ENCODE measurements at places on chromosomes 1 and 21.
A peak's percentile ranks its signal among the peaks of the same experiment; 100 is the strongest.

DNA sequence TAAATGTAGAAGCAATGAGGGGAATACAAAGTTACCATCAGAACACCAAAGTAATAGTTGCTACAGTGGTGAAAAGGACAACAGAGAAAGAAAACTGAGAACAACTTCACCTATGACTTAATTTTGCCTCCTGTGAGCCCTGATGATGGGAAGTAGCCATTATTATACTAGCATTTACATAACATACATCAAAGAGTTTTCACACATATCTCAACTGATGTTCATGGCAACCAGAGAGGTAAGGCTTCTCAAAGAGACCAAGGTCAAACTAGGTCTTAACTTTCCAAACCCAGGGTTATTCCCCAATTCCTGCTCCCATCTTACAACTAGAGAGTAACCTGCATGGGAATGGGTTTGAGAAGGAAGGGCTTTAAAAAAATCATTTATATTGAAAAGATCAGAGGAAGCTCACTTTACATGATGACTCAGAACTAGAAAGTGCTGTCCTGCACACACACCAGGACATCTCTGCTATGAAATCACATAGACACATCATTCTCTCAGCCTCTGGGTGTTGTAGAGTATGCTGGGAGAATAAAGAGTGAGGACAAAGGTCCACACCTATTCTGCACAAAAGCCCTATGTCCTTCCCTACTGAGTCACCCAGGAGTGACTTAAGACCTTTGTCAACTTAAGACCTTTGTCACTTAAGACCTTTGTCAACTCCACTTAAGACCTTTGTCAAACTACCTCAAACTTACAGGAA, 179.7 kb downstream of the TNFSF18 start:
- DNase-seq, result no peak

DNA sequence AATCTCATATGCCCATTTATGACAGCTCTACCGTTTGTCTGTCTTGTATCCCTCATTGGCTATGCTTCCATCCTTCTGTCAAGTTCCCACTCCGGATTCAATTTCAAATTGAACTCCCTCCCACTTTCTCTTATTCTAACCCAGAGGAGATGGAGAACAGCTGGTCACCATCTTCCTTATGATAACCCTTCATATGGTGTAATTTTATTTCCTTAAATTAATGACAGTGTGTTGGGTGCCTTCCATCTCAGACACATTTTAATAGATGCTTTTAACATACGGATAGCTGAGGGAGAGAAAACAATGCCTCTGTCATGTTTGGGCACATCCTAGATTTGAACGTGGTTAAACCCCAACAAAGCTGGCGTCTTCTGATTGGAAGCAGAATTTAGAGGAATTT, 103.0 kb upstream of the PLXNA2 start:
- DNase-seq, result no peak

- no peak for DNase-seq
These were observed 78.4 kb downstream of the BRINP3 start for GRCh38 chr1:190399233-190399632.

DNA sequence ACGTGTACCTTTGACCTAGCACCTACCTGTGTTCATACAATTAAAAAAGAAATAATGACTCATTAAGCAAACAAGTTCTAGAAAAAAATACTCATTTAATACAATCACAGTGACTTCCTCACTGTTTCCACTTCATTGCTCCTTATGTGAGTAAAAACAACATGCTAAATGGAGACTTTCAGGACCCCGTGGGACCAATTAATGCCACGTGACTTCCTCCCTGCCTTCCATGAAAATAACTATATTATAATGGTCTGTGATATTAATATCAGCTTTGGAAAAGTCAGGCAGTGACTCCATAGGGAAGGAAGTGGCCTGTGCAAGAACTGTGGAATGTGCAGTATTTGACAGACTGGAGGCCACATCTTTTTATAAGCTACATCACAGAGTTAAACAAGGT, 337.8 kb downstream of the HLX start:
- DNase-seq, result no peak

DNA sequence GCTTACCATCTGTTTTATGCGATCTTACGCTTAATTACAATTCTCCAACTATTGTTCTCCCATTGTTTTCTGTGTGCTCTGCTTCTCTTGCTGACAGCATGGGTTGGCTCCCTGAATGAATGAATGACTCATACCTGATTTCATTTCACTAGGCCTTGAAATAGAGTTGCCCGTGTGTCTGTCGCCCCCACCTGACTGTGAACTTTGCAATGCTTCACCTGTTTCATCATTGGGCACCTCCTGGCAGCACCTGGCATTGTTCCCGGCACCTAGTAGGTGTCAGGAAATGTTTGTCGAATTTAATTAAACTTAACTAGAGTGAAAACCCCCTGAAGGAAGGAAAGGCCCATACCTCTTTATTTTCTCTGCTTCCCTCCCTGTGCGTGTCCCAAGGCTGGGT, 120.5 kb upstream of the KLHDC7A start:
- no peak for DNase-seq

DNA sequence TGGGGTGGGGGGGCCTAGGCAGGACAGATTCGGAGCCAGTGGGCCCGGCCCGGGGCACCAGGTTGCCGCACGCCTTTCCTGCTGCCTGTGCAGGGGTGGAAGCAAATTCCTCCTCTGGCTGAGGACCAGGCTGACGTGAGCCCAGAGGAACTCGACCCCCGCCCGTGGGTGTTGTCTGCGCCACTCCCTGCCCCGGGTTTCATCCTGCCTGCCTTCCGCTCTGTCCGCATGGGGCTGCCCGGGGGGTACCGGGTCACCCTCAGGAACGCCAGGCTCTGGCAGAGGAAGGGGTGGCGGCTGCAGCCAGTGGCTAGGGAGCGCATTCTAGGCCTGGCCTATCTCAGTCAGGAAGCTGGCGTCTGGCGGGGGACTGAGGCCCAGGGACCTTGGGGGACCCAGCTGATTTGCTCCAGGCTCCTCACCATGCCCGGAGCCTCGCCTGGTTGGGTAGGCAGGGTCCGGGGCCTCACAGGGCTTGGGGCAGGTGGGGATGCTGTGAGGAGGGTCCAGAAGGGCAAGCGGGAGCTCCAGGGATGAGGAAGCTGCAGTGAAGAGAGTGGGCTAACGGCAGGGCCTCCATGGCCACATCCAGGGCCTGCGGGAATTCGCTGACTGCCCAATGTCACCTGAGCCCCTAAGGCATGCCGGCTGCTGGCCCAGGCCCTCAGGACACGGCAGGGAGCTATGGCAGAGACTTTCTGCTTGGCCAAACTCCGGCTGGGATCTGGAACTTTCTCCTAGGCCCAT, 2.4 kb upstream of the IBA57 start:
- no peak for DNase-seq

DNA sequence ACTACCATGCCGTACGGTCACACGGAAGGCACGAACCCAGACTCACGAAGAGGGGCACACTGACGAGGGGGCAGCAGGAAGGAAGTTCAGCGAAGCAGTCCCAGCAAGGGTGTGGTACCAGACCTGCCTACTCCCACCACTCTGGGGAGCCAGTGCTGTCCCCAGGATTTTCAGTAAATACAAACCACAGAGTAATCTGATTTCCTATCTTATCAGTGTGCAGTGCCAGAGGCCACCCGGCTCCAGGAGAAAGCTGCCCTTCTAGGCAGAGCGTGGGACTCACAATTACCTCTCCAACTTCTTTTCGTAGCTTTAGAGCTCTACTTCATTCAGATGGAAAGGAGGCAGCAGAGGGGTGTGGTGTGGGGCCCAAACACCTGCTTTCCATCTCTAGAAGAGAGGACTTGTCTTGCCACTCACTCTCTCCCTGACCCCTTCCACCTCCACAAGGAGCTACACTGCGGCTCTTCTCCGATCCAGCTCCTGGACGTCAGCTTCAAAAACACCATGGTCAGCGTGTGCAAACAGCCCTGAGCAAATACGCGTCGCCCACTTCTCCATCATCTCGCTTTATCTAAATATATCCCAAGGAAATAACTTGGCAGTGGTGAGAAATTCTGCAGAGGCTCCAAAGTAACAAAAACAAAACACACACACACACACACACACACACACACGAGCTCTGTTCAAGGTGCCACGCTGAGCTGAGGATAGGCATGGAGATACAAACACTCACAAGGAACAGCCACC, 98.5 kb downstream of the MRPL37 start:
- DNase-seq, result no peak

GRCh38 chr21:35048183-35048601, 910 bp downstream of the RUNX1 start:
- DNase-seq, result no peak

- DNase-seq, result no peak
These were observed at the start of gene C1orf210 for GRCh38 chr1:43285269-43285990. Gene C1orf210, minus strand, starts transcription at chr1:43285581. Its CDS starts 2,311 bp downstream, at chr1:43283270.

GRCh38 chr21:28150778-28151177, 841.9 kb downstream of the LTN1 start:
- no peak for DNase-seq

DNA sequence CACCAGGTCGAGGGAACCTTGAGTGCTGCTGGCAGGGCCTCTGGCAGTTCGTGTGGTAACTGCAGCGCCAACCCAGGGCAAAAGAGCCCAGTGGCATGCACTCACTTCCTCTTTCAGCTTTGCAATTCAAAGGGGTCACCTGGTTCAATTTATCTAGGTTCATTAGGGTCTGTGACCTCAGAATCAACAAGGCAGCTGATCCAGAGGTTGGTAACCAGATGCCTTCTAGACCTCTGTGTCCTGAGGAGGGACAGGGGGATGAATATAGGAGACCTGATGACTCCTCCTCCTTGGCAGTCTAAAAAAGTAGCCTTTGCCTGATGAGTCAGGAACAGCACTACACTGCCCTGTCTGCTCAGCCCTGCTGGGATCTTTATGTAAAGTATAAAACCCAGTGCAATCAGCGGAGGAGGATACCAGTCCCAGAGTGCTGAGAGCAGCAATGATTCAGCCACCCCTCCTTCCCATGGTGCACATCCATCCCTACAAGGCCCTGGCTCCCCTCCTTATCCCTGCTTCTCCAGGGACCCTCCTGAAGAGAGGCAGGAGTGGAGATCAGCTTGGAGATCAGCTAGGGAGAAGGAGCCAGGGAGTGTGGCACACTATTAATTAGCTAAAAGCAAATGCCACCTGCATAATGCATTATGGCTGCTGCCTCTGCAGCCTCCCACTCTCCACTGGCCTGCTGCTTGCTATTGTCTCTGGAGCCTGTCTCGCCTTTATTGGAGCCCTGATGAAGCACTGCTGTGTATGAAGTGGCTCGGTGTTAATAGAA, 11.2 kb upstream of the FMOD start:
- DNase-seq, result no peak

DNA sequence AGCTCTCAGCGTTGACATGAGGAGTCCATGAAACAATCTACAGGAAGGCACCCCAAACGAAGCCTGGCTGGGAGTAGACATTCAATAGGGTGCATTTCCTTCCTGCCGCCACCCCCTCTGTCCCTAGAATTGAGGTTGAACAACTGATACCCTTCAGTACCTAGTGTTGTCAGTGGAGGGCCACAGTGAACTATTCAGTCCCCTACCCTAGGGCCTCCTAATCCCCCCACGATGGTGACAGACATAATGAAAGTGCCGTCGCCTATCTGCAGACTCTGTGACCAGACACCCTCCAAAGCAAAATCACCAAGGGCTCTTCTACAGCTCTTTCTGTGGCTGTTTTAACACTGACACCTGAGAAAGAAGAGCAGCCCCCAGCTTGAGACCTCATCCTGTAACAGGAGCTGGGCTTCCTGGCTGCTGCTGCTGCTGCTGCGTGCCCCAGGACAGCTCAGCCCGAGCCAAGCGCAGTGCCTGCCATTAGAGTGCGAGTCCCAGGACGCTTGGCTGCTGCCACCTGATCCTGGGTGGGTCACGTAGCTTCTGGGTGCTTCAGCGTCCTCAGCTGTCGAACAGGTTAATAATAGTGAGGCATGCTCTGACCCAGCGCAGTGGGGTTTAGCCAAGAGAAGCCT, 183.0 kb downstream of the ZBTB18 start:
- DNase-seq, result no peak

DNA sequence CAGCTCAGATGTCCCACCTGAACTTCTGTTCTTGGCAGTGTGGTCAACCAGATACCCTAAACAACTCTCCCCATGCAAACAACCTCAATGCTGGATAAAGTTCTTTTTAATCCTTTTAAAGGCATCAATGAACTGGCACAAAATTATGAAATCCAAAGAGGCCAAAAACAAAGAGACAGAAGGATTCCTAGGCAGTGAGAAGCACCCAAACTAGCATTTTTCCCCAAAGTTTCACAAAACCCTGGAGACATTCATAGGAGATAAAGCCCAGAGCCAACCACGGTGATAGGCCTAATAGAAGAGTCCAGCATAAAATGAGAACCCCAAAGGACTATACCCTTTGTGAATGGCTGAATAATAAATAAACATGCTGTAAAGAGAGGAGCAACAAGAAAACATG, 50.7 kb downstream of the MATN1 start:
- DNase-seq, result no peak

GRCh38 chr1:53600001-53600400, 139.0 kb downstream of the GLIS1 start:
- no peak for DNase-seq

GRCh38 chr1:223531742-223532341, 133.7 kb downstream of the CAPN8 start:
- peak; percentile 38 for DNase-seq

GRCh38 chr1:169858467-169858866, 35.2 kb downstream of the SCYL3 start:
- DNase-seq, result no peak

DNA sequence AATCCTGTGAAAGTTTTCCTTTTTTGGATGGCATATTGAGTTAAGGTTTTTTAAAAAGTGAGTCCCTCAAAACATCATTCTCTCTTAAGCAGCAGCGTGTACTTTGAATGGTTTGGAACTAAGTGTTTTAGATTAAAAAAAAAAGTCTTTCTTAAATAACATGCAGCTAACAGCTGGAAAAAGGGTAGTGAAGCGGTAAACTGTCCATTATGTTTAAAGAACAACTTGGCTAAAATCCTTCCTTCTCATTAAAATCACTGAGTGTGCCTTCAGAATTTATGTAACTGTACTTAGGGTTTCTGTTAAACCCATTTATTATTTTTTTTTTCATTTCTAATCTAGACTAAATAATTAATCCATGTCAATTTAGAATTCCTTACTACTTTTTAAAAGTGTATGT, 254.2 kb upstream of the ADAMTS5 start:
- DNase-seq, result no peak

GRCh38 chr1:11134898-11135266, 35.2 kb upstream of the EXOSC10 start:
- DNase-seq, result no peak

GRCh38 chr1:66290761-66291530, 243.0 kb upstream of the SGIP1 start:
- no peak for DNase-seq

- DNase-seq, result peak; percentile 84
These were observed 905 bp downstream of the BTBD19 start for GRCh38 chr1:44808938-44809917.

DNA sequence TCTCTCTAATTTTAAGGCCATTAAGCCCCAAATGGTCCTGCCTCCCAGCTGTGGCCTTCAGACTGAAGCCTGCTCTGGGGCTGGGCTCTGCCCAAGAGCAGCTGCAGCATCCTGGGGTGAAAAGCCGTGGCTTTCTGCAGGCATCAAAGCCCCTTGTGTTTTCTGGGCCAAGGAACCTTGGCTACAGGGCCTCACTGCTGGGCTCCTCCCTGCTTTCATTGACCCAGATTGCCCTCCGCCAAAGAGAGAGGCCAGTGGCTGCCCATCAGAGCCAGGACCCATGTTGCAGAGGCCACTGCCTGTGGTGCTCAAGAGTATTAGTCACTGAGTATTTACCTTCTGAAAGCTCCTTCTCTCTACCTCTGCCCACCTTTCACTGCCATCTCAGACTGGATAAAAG, 1.6 kb downstream of the ZNF648 start:
- DNase-seq, result no peak

GRCh38 chr21:33013626-33014025, 12.1 kb upstream of the OLIG2 start:
- DNase-seq, result no peak

Data from activated CD8-positive, alpha-beta memory T cell treated with anti-CD3 and anti-CD28 coated beads, Interleukin-2, amount 50 U/mL, for 4 hours (primary cell).